ENCODE measurements at places on chromosomes 6 and 20.

DNA sequence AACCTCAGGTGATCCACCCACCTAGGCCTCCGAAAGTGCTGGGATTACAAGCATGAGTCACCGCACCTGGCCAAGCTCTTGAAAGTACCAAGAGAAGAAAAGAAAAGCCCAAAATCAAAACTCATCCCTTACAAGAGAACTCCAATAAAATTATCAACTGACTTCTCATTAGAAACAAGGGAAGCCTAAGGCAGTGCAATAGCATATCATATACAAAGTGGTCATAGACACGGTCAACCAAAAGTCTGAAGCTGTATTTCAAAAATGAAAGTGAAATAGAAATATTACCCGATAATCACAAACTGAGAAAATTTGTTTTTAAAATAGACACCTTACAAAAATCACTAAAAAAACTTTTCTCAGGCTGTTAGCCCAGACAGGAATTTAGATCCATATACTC lies 1321.1 kb upstream of the GJE1 start:
- no peak for DNase-seq

- DNase-seq, result peak; percentile 52
Measured at GRCh38 chr6:142551274-142551811, 249.5 kb downstream of the ADGRG6 start.

DNA sequence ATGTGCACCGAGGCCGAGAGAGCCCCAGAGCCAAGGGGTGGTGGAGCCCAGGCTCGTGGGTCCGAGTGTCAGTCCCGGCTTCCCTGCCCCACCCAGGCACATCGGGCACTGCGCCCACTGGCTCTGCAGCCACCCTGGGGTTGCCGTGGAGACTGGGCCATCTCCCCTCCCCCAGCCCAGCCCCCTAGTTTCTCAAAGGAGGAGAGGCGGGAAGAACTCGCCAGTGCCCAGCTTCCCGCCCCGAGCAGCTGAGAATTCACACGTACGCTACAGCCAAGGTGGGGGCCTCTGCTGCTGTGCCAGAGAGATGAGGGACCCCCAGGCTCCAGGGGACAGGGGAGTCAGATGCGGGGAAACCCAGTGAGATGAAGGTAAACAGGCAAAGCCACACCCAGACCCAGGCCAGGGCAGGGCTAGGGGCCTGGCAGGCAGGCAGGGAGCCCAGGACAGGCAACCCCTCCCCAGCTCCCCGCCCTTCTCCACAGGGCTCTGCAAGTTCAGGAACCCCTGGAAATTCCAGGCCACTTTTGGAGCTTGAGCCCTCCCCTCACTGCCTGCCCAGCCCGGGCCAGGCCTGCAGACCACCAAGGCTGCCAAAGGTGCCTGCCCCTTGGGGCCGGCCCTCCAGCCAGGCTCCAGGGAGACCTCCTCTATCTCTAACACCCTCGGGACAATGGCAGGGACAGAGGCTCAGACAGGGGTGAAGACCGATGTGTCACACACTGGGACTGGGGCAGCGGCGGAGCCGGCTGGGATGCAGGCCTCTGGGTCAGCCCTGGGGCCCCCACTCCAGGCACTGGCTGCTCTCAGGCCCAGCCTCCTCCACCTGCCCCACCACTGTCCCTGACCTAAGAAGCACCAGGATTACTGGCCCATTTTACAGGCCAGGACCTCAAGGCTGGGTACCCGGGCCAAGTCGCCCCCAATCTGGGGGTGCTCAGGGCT lies 6.0 kb downstream of the LAMA5 start:
- DNase-seq, result peak; percentile 8

- no peak for DNase-seq
Measured at GRCh38 chr20:23652371-23652770, 14.6 kb upstream of the CST3 start.

- peak; percentile 77 for DNase-seq
Measured at GRCh38 chr20:57509665-57510237, 15.2 kb downstream of the CTCFL start.

DNA sequence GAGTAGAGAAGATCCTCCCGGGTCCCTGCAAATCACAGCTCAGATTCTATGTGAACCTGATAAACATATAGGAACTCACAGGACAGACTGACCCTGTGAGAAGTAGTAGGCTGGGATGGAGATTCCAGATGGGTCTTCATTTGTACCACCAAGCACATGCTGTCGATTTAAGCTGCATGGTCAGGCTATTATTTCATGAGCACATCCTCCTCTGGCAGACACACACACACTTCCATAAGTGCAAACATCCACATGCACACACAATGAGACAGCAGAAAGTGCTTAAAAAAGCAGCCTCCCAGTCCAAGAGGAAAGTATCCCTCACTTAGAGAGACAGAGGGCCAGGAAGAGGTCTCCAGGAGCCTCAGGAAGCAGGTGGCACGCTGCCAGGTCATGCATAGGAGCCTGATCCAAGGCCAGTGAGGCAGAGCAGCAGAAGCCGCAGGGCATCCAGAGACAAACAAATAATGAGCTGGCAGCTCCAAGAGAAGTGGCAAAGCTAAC lies 131.8 kb downstream of the UNC5CL start:
- no peak for DNase-seq

- no peak for DNase-seq
Measured at GRCh38 chr6:166769648-166770047, 142.6 kb upstream of the RPS6KA2 start.

GRCh38 chr6:87184762-87185250 lies 29.4 kb downstream of the ZNF292 start:
- no peak for DNase-seq

- no peak for DNase-seq
Measured at GRCh38 chr20:47352332-47353238, 3.9 kb downstream of the ZMYND8 start.

- DNase-seq, result no peak
Measured at GRCh38 chr6:121506761-121507754, 71.6 kb downstream of the GJA1 start.

DNA sequence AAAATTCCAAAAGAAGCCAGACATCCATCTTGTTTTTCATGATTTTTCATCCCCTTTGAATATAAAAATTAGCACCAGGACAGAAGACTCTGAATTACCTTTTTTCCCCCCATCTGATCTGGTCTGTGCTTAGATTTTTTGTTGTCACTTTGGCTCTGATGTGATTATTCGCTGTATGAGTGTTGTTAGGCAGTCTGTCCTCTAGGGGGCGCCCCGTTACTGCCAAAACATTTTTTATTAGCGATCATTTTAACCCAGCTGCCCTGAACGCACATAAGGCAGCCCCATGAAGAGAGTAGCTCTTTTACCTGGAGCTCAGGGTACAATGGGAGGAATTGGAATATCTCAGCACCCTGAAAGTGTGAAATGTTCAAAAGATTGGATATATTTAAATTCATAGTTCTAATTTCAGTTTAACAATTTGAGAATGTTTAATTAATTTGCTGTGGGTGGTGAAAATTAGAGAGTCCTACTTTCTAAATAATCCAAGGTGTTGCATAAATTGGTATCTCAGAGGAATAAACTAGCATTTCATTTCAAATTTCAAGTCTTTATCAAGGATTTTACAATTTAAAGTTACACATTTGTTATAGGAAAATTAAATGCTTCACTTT lies 60.8 kb downstream of the PRPH2 start:
- peak; percentile 90 for DNase-seq

GRCh38 chr6:17224056-17224455 lies 57.1 kb upstream of the RBM24 start:
- DNase-seq, result no peak

DNA sequence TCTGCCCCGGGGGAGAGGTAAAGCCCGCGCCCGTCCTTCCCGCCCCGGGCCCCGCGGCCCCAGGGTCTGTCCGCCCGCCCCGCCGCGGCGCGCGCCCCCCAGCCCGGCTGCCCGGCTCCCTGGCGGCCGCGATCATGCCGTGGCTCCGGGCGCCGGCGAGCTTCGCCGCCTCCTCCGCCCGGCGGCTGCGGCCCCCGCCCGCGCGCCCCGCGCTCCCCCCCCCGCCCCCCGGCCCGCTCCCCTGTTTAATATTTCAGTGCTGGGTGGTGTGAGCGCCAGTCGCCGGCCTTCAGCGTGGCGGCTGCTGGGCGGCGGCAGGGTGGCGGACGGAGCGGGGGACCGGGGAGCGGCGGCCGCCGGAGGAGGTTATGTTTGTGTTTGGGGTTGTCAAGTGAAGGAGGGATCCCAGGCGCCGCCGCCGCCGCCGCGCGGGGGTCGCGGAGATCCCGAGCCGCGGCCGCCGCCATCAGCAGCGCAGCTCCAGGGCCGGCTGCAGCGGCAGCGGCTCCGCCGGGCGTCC lies at the start of gene HIVEP1:
Gene HIVEP1 (plus strand): TSS at position 275 of the 520 bp plus-strand sequence. CDS start 3,317 bp downstream, outside the sequence.
- DNase-seq, result peak; percentile 51

- no peak for DNase-seq
Measured at GRCh38 chr6:91482498-91482897, 895.6 kb upstream of the MAP3K7 start.

DNA sequence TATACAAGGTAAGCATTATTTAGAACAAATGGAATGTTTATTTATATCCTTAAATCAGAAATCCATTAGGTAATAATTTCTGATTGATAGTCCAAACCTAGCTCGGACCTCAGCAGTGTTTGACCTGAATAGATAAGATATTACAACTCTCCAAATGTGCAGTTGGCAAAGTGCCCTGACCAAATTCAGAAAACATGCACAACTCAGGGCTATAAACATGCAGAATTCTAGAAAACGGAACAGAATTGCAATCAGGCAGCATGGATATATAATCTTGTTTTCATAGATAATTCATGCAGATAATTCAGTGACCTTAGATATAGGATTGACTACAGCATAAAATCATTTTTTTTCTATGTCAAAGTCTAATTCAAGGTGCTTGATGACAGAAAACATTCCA lies 626.6 kb upstream of the CITED2 start:
- DNase-seq, result no peak

DNA sequence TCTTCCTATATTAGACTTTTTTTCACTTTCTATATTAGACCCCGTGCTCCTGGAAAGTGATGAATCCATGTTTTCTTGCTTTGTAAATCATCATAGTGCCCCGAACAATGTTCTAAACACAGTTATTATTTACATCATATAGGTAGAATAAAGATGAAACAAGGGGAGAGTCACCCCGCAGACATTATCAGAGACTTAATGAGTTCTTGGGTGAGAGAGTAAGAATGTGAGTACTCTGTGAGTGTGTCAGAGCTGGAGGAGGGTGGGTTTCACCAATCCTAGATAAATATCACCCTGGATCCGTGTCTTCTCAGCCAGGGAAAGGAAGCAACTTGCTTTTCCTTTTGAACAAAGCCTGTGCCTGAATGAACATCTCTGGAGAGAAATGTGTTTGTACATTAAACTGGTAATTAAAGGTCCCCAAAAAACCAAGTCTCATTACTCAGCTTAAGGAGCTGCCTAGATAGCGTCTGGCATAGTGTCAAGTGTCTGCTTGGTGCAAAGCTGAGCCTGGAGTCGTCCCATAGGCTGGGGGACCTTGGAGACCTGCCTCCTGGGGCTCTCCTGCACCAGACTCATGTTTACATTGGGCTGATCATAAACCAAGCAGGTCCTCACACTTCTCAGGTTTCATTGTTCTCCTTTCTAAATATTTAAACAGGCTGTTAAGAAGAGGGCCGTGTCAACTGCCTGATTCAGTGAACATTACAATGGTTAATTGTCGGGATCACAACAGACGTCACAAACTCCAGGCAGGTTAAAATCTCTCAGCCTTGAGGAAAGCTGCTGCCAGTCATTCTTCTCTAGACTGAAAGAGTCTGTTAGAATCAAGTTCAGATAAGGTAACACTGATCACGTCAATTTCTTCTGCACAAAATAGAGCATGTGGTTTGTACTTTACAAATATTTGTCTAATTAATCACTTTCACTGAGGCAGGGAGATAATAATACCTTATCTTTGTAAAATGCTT lies 179.7 kb upstream of the MYLIP start:
- DNase-seq, result peak; percentile 62
